ENCODE measurements at places on chromosomes 5 and 9.

DNA sequence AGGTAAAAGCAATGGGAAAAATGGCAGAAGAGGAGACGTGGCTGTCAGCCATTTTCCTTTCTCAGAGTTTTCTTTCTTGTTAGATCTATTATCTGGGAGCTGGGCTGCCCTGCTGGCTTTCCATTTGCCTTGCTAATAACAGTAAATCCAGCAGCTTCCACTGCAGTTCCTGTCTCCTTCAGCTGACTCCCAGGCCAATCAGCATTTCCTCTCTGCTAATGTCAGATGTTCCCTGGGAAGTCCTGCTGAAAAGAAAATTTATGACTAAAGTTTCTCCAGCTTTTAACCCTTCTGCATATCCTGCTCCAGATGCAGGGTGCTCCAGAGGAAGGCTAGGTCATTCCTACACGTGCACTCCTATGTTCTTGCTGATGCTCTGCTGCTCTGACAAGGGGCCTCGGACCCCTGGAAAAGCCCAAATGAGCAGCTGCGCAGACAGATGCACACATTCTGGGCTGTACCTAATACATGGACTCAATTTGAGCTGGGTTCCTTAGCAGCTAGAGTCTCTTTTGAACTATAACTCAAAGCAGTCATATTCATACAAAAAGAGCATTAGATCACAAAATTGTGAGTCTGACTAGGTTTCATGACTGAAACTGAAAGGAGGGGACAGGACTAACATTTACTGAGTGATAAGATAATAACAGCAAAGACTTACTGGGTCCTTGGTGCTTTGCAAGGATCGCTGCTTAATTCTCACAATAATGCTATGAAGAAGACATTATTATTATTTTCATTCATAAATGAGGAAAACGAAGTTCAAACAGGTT, 182.2 kb downstream of the MAPKAP1 start:
- no peak for DNase-seq

GRCh38 chr9:114396558-114397218, 8.9 kb upstream of the AKNA start:
- DNase-seq = no peak

- DNase-seq = no peak
These were observed 112.3 kb upstream of the GDNF start for GRCh38 chr5:37951946-37952721.

DNA sequence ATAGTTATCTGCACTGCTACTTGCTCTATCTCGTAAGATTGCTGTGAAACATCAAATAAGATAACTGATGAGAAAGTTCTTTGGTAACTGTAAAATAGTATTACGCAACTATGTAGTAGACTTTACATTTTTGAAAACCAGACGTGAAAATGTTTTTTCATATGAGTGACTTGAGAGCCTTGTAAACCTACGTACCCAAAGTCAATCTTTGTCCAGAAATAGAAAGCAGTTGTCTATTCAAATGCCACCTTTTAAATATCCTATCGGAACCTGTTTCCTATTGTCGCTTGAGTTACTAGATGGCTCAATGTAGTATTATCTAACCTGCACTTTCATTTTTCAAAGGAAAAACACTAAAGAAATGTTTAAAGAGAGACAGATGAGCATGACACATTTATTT, 1.6 kb downstream of the FNIP1 start:
- no peak for DNase-seq

DNA sequence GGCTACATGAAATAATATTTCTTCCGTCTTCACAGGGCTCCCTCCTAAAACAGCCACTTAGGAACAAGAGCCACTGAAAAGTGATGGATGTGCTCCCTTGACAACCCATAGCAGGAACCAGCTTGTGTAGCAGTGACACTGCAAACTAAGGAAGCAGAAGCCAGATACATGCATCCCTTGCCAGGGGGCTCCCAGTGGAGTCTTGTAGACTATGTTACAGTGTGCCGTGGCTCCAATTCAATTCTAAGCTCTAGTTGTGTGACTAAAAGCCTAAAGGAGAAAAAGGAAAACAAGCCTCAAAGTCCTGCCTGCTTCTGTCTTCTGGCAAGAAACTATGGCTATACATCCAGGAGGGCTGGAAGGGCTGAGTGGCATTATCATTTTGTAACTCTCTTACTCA, 12.2 kb upstream of the TAF1L start:
- no peak for DNase-seq

DNA sequence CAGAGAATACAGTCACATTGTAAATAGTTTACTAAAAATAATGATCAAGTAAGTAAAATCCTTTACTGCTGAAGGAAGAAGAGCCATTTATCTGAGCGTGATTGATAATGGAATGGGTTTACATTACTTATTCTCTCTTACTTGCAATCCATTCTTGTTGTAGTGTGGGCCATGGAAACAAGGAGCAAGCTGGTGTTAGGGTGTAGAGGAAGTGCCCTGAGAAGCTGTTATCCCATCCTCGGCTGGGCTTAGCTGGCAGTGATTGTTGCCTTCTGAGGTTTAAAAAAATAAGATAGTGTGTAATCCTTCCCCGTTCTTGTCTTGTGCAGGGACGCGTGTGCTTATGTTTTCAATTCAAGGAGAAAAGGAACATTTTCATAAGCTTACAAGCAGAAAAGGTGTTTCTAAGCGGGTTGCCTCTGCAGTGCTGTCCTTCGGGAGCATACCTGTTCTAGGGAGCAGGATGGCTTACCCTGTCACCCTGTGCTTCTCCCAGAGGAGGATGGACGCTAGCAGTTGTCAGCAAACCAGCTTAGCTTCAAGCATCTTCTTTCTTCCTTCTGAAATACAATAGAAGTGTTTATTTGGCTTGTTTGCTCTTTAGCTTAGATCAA, 188.3 kb downstream of the ARHGEF28 start:
- no peak for DNase-seq

DNA sequence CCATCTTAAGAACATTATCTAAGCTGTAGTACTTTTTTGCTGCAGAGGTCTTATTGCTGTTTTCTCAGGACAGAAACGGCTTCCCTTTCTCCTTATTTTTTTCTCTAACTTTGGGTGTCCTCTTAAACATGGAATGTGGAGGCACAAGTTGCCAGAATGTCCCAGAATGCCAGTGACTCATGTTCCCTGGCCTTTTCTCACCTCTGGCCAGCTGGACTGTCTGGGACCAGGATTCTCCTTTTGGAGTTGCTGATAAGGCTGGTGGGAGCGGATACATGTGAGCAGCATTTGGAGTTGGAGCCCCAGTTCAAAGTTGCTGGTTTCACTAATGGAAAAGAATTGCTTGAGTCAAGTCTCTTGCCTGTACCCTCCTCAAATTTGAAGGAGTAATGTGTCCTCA, 112.8 kb downstream of the ARHGAP26 start:
- no peak for DNase-seq

DNA sequence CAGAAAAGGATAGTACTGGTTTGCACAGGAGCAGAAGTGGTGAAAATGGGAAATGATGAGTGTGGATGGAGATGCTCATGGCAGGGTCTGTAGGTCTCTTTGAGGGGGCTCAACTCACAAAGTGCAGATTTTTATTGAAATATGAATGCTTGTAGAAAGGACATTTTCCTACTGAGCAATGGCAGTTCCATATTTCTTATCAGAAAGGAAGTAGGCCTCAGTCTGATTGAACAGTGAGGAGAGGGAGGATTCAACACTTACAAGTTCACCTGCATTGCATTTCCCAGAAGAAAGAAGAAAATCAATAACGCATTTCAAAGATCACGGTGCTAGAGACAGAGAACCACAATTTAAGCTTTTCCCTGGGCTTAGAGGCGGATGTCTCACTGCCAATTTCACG, 49.2 kb downstream of the ANXA2R start:
- no peak for DNase-seq

- DNase-seq = no peak
These were observed 27.6 kb downstream of the COL15A1 start for GRCh38 chr9:98971168-98971914.

DNA sequence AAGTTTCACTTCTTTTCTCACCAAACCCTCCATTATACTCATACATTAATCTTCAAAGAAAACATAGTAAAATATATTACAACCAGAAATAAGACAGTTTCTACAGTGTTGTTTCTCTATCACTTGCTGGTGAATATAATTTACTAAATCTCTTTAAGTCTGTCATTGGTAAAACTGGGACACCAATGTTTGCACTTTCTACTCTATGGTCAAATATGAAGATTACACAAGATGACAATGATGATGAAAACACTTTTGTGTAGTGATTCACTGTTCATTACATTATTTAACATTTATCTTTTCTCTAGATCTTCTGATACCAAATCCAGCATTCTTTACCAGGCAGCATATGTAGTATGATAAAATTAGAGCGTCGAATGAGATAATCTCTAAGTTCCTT, 459.1 kb downstream of the DMAC1 start:
- no peak for DNase-seq

- DNase-seq = no peak
These were observed 120.2 kb upstream of the TRIM32 start for GRCh38 chr9:116566677-116567488.

DNA sequence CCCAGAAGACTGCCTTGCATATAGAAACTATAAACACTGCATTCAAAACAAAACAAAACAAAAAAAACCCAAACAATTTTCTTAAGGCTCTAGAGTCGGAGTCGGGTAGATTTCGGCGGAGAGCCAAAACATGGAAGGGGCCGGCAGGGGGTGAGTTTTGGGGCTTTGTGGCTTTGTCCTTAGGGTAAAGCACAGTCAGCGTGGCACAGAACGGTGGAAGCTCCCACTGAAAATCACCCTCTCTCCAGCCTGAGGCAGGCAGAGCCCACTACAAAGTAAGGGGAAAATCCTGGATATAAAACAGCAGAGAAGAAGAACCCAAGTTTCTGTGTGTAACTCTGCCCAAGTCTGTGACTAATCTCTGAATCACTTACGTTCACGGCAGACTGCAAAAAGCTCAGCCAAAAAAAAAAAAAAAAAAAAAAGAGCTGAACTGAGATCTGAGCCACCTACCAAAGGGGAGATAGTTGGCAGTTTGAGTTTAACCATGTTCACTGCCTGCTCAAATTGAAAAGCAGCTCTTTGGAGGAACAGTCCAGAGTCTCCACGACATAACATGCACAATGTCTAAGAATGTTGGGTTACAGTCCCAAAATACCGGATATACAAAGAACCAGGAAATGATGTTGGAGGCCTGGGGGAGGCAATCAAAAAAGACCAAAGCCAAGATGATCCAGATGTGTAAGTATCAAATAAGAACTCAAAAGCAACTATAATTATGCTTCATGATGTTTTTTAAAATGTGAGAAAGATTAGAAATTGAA, 26.6 kb upstream of the OR2K2 start:
- DNase-seq = no peak

DNA sequence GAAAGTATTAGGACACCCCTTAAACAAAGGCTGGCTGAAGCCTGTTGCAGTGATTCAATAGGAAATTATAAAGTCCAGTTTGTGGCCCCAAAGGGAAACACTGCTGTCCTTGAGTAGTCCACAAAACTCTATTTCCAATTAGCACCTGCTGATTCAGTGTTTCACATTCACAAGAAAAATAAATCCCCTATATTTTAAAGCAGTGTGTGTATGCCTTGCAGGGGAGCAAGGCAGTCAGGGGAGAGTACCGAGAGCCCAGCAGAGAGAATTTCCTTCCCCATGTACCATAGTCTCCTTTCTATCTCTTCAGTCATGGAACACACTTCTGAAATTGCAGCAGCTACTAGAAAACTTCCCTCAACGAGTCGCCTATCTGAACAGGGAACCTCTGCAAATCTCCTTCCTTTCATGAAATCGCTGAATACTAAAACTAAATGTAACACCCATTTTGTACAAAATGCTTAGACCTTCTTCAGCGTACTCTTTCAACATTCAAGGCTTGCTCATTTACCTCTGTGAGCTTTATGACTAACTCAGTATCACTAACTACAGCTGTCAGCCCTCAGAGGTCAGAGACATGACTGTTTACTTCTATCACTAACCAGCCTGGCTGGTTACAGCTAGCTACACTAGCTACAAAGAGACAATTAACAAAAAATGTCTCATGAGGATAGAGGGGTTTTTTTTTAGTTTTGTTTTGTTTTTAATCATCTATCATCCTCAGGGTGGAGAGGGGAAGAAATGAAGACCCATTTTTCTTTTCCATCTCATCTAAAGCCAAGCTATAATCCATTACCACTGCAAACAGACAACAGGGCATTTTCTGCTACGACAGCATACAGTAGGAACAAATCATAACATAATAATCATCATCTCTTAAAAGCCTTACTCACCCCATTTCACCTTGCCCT, 188.7 kb downstream of the EBF1 start:
- DNase-seq = peak; percentile 53

DNA sequence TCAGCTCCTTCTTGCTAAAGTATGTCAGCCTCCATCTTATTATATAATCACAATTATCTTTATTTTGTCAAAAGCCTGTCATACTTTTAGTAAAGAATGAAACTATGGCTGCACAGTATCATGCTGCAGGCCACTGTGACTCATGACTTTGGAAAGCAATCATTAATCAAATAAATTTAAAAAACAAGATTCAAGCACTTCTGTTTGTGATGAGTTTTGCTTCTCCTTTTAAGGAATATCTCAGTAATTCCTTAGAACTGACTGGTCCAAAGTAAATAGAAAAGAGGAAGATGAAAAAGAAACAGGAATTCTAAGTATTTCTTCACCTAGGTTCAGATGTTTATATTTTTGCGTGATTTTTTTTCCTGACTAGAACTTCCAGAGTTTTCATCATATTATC, 83.1 kb downstream of the EDIL3 start:
- DNase-seq = no peak

DNA sequence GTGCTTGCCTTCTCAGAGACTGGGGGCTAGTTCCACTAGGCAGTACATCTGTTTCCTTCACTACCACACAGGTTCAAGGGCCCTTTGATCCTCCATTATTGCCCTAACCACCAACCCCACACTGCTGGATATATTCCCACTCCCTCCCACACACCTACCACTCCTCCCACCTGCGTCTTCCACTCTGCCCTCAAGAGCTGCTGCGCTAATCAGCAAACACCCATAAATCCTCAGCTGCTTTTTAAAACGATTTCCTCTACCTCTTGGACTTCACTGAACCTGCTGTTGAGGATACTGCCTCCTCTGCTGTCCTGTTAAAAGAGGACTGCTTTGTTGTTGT, 120.9 kb downstream of the MAPKAP1 start:
- no peak for DNase-seq

- DNase-seq = no peak
These were observed 34.6 kb upstream of the ACTBL2 start for GRCh38 chr5:57517250-57517649.

- no peak for DNase-seq
These were observed 7.5 kb downstream of the OR1K1 start for GRCh38 chr9:122807271-122807900.

- DNase-seq = no peak
These were observed 71.3 kb downstream of the NDFIP1 start for GRCh38 chr5:142179776-142180387.

DNA sequence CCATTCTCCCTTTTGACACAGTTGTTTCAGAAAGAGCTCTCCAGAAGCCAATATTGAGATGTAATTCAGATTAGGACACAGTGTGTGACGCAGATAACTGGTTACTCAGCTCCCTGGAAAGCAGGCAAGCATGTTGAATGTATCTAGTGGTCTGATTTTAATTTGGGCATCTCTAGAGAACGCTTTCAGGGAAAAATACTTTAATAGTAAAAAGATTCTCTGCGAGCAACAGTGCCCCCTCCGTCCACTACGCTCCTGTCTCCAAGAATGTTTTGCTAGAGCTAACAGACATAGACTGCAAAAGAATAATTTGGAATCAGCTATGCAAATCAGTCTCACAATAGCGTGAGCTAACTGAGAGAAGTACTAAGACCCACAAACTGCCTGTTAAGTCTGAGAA, 23.3 kb downstream of the CFAP90 start:
- DNase-seq = no peak

- DNase-seq = no peak
These were observed 253.5 kb upstream of the ATP10B start for GRCh38 chr5:161105525-161105924.

All from GM06990 (cell line).